CD4-positive, alpha-beta T cell treated with Interleukin-17A for 1 hour (primary cell): ENCODE measurements at places on chromosomes 1 and 21.

DNA sequence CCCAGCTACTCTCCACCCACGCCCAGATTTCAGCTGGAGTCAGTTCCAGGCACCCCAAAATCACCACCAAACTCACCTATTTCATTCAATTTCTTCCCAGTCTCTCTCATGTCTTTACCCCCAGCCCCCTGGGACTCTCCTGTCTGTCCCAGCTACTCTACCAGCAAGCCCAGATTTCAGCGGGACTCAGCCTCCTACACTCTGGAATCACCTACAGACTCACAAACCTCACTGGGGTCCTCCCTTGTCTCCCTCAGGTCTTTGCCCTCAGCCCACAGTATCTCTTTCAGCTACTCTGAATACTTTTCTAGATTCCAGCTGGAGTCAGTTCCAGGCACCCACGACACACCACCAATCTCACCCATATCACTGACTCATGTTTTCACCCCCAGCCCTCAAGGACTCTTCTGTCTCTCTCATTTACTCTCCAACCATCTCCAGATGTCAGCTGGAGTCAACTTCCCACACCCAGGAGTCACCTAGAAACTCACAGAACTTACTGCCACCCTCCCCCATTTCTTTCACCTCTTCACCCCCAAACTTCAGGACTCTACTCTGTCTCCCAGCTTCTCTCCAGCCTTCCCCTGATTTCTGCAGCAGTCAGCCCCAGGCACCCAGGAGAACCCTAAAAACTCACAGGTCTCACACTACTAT, 1529.3 kb upstream of the TPTE start:
- no peak for DNase-seq

DNA sequence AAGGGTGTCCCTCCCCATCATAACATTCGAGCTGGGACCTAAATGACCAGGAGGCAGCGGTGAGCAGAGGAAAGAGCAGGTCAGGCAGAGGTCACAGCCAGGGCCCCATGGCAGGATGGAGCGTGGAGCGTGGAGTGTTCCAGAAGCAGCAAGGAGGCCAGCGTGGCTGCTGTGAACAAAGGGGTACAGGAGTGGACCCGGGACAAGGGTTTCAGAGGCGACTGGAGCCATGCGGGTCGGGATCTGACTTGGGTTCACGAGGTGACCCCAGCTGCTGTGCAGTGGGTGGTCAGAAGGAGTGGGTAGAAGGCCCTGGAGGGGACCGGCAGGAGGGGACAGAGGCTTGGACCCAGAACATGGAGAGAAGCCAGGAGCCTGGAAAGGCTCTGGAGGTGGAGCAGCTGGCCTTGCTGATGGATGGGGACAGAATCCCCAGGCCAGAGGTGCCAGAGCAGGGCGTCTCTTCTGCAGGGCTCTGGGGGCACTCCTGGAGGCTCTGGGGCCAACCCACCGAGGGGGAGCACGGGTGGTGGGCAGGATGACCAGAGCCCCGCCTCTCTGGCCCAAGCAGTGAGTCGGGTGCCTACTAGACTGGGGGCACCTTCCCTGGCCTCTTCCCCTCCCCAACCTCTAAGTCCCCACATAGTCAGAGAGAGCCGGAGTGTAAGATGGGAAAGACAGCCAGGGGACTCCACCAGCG, 2.3 kb downstream of the CHD5 start:
- DNase-seq = no peak

DNA sequence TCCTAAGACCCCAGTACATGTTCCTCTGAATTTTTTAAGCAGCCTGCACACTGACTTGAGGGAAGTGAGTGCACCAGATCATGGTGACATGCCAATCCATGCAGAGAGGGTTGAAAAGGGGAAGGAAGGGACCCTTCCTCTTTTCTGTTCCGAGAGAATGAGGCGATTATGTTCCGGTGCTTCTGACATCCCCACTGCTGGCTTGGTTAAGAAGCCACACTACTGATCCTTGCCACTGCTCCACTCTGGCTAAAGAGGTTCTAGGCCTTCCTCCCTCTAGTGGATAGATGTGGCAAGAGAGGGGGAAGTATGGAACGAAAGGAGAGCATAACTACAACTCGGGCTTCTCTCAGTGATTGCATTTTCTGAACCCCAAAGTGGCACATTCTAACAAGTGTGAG, 1.8 kb upstream of the CYB5R1 start:
- peak; percentile 63 for DNase-seq

- DNase-seq = no peak
These were observed 42.2 kb upstream of the TRABD2B start for GRCh38 chr1:48039088-48040054.

- no peak for DNase-seq
These were observed 48.8 kb downstream of the PKNOX1 start for GRCh38 chr21:43023175-43023574.

DNA sequence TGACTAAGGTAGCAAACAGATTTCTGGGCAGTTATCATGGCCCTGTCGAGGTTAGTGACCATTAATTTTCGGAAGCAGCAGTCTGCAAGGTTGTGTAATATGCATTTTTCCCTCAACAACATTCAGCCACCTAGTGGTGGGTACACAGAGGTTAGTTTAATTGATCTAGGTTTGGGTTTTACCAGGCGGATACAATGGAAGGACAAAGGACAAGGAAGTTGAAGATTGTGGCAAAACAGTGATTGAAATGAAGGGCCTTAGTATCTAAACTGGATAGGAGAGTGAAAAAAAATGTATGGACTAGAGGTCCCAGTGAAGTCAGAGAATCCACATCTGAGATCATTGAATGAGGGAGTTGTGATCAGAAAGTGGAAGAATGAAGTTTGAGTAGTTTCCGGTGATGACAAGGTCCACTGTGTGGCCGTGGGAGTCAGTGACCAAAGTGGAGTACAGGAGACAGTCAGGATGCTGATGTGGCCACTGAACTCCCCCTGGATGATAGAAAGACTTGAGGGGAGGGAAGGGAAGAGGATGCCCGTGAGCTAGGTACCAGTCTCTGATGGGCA, 2.8 kb downstream of the ARMH1 start:
- DNase-seq = peak; percentile 46

DNA sequence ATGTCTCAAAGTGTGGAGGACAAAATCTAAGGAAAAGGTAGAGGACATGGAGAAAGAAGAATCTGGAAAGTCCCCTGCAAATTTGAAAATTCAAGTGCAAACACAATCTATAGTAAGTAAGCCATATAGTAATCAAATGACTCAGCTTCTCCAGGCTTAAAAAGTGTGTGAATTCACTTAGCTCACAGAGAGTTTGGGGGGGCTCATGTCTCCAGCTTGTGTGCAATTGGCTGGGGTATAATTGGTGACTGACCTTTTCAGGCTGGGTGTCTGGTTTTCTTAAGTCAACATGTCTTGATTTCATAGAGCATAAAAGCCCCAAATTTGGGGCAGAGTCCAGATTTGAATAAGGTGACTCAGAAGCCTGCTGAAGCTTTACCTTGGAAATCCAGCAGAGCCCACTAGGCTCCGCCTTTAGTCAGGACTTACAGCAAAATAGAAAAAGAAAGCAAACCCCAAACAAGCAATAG, 8.6 kb downstream of the CLDN14 start:
- no peak for DNase-seq

- DNase-seq = no peak
These were observed 26.4 kb upstream of the TTF2 start for GRCh38 chr1:117033772-117034171.

GRCh38 chr1:207673399-207673798, 28.5 kb downstream of the CR1L start:
- DNase-seq = no peak

DNA sequence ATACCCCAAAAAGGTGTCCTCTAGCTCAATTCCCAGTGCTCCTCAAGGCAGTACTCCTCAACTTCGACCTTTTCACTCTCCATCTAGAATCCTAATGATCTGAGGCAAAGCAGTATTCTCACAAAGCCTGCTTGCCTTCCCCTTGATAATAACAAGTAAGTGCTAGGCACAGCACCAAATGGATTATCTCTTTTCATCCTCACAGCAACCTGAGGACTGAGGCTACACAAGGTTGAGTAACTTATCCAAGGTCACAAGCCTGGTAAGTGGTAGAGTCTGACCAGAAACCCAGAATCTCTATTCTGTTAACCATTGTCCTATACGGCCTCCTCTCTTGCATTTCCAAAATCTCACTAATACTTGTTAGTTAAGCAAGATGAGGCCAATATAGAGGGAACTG, 5.1 kb downstream of the SYDE2 start:
- DNase-seq = no peak

GRCh38 chr1:106937104-106937503, 119.4 kb upstream of the PRMT6 start:
- no peak for DNase-seq

DNA sequence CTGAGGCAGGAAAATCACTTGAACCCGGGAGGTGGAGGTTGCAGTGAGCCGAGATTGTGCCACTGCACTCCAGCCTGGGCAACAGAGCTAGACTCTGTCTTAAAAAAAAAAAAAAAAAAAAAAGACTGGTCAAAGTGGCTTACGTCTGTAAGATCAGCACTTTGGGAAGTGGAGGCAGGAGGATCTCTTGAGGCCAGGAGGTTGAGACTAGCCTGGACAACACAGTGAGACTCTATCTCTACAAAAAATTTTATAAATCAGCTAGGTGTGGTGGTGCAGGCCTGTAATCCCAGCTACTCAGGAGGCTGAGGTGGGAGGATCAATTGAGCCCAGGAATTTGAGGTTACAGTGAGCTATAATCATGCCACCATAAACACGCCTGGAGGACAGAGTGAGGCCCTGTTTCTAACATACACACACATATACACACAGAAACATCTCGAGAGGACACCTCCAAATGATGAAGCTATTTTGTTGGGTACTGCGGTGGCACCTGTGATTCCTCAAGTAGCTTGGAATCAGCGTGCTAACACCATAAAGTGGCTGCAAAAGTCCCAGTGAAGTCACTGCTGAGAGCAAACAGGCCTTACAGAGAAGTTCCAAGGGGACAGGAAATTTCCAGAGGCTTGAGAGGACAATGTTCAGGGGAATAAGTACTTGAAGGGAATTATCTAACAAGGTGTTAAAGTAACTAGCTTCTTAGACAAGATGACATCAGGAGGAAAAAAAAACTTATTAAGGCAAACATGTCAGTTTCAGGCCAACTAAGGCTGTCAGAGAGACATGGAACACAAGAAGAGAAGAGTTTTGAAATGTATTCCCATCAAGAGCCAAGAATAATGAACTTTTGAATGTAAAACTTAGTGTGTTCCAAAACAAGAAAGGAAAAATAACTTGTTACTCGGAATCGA, 1.3 kb downstream of the NADK start:
- DNase-seq = no peak

- no peak for DNase-seq
These were observed 153.1 kb upstream of the RAB4A start for GRCh38 chr1:229117664-229118300.

DNA sequence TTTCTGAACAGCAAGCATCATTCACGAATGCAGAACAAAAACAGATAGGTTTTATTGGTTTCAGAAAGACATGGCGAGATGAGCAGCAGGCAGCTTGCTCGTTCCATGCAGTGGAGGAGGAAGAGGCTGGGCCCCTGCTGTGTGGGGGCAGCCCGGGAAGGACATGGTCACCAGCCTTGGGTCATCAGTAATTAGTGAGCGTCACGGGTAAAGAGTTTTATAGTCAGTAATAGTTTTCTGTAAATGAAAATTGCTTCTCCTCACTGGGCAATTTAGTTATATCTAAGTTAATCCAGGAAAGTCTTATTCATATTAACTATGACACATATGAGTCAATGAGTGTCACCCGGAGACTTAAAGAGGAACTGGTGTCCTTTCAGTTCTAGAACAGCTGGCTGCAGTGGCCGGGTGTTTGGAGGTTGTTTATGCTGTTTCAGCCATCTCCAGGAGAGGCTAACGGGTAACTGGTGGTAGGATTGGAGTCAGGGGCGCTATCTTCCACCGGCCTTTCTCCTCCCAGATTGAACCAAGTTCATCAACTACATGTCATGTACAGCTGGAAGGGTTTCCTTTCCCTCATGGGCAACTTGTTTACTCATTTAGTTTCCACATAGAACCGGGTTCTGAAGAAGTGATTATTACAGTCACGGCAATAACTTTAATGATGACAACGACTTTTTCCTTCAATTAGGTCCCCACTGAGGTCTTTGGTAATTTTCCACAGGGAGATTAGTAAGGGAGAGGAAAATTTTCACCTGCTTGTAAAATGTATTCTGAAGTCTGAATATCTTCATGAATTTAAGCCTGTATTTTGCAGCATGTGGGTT, 34.6 kb upstream of the SLC45A1 start:
- DNase-seq = peak; percentile 2

GRCh38 chr21:17779980-17780379, 39.2 kb downstream of the C21orf91 start:
- DNase-seq = no peak
